Esophagus squamous epithelium (tissue), 5 donors: ENCODE measurements at places on chromosomes 11 and 22.

- DNase-seq: no peak
Observed at GRCh38 chr11:117828611-117829368, 4.2 kb upstream of the FXYD2 start.

- no peak for DNase-seq
Observed at GRCh38 chr11:98260983-98261382, 759.8 kb upstream of the CNTN5 start.

DNA sequence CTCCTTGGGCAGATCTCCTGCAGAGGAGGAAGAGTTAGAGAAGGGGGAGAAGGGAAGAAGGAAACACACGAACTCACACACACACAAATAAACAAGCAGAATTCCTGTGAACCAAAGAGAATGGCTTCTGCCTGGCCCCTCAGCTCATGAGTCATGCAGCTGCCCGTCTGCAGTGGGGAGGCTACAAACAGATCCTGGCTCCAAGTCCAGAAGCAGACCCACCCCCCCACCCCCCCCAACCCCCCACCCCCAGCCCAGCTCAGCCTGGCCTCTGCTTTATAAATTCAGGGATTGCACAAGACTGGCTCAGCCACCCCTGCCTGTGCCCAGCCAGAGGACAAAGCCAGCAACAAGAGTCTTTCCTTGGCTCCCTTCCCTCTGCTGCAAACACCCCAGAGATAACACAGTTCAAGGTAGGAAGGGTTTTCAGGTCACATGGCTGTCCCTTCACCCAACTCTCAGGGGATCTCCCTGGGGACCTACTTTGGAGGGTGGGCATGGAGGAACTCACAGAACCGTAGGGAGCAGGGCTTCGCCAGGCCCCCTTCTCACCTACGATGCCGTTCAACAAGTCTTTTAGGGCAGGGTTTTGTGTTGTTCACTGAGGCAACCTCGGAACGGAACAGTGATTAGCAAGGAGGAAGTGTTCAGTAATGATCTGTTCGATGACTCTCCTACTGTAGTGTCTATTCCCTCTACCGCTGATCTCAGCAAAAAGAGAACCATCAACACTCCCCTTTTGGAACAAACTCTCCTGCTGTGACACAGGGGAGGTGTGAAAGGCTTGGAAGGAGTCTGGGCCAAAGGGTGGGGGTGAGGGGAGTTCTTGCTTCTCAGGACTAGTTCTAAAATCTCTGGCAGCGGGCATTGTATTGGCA lies 35.5 kb downstream of the RPL27A start:
- no peak for DNase-seq

- no peak for DNase-seq
Observed at GRCh38 chr11:112656772-112657428, 304.3 kb upstream of the NCAM1 start.

DNA sequence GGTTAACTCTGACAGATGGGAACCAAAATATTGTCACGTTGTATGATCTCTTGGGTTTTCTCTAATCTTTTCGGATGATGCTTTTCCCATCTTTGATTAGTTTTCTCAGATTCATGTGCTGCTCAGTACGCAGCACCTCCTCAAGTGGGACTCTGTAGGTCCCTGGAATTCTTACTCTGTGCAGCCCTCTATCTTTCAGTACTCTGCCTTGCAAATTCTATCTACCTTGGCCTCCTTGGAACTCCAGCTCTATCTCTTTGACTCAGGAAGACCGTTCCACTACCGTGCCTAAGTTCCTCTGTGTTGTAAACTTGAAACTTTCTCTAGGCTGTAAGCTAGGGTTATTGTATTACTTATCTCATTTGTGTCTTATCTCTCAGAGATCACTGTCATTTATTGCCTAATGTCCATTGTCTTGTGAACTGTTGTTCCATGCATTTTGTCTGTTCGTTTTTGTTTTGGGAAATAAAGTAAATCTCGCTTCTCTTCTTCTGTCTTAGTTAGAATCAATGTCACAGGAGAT lies 20.1 kb upstream of the CHORDC1 start:
- DNase-seq: no peak

- DNase-seq: no peak
Observed at GRCh38 chr11:1458340-1459218, 28.0 kb downstream of the MOB2 start.

DNA sequence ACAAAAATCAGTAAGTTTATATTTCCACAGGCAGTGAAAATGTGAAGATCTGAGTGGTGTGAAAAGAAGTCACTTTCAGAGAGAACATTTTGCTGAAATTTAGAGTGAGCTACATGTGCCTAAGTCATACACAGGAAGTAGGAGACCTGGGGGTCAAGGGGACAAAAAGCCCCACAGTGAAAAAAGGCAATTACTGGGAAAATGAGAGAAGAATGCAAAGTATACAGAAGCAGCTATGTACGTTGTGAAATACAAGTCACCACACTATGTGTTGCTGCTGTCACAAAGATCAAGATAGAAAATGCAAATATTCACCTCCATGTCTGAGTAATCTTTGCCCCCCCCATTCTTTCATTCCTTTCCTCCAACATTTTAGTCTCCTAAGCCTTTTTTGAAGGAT lies 21.6 kb upstream of the SESN3 start:
- no peak for DNase-seq

- no peak for DNase-seq
Observed at GRCh38 chr22:28027453-28028448, 108.7 kb upstream of the PITPNB start.

GRCh38 chr11:110855191-110855590 lies 143.0 kb upstream of the ARHGAP20 start:
- DNase-seq: no peak
